ENCODE measurements at places on chromosomes 16 and 17.

- no peak for DNase-seq
Measured at GRCh38 chr17:3636908-3637373, 381 bp downstream of the CTNS start.

- DNase-seq, result no peak
Measured at GRCh38 chr16:15616012-15616411, 26.9 kb downstream of the MARF1 start.

GRCh38 chr17:27496971-27497370, 40.7 kb downstream of the KSR1 start:
- no peak for DNase-seq

DNA sequence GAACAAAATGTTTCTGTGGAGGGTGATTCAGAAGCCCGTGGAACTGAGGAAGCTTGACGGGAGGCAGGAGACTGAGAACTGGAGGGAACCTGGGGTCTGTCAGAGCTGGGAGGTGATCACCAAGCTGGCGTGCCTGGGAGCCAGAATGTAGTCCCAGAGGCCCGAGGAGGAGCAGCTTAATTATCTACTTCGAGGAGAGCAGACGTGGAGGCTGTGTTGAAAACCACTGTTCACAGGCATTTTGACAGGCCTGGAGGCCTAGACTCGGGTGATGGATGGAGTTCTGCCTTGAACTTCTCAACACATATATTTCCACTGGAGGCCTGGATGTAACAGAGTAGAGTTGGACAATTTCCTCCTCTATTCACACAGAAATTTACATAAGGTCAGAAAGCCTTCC, 177.7 kb upstream of the SALL1 start:
- no peak for DNase-seq

- DNase-seq, result no peak
Measured at GRCh38 chr17:75241996-75242460, 19.4 kb downstream of the GGA3 start.

- no peak for DNase-seq
Measured at GRCh38 chr17:66091445-66092080, 100.4 kb downstream of the CEP112 start.

GRCh38 chr16:19963301-19963700, 78.7 kb upstream of the GPRC5B start:
- DNase-seq, result no peak

GRCh38 chr17:15436473-15437302, 30.7 kb downstream of the CDRT4 start:
- DNase-seq, result no peak

DNA sequence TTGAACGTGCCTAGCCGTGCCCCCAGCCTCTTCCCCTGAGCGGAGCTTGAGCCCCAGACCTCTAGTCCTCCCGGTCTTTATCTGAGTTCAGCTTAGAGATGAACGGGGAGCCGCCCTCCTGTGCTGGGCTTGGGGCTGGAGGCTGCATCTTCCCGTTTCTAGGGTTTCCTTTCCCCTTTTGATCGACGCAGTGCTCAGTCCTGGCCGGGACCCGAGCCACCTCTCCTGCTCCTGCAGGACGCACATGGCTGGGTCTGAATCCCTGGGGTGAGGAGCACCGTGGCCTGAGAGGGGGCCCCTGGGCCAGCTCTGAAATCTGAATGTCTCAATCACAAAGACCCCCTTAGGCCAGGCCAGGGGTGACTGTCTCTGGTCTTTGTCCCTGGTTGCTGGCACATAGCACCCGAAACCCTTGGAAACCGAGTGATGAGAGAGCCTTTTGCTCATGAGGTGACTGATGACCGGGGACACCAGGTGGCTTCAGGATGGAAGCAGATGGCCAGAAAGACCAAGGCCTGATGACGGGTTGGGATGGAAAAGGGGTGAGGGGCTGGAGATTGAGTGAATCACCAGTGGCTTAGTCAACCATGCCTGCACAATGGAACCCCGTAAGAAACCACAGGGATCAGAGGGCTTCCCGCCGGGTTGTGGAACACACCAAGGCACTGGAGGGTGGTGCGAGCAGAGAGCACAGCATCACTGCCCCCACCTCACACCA, 724 bp downstream of the GAA start:
- DNase-seq, result no peak

- DNase-seq, result no peak
Measured at GRCh38 chr17:67544364-67544955, 167.4 kb downstream of the PITPNC1 start.

- DNase-seq, result no peak
Measured at GRCh38 chr17:66345264-66345663, 42.9 kb downstream of the PRKCA start.

GRCh38 chr17:33086041-33086440, 94.4 kb downstream of the SPACA3 start:
- DNase-seq, result no peak

DNA sequence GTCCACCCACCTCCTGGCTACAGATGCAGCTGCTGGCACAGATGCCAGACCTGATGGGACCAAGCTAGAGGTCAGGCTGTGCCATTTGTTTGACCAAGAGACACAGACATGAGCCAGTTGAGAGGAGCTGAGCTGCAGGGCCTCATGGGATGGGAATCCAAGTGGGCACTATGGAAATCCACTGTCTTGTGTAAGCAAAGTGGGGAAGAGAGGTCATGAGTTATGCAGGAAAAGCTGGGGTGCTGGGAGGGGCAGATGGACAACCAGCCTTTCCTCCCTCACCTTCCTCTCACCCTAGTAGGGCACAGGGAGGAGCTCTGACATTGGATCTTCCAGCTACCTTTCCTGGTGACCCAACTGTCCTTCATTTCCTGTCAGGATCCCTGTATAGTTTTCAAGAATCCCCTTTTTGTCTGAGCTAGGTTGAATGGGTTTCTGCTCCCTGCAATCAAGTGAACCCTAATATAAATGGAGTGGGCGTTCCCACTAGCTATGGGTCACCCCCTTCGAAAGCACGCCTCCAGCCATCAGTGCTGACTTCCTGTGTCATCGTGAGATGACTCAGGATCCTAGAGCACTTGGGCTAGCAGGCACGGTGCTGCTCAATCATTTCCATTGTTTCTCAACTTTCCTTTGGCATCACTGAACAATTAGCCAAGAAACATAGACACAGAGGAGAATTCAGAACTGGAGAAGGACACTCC, 13.6 kb downstream of the ATPAF2 start:
- DNase-seq, result no peak

- DNase-seq, result no peak
Measured at GRCh38 chr17:59845595-59846393, 46.9 kb downstream of the TUBD1 start.
